ENCODE measurements at places on chromosomes 12 and 14. TPM values are rescaled to one million over a fixed set of nuclear protein-coding genes. Genes with fewer than 3 reads are reported as not detected.

The CDH24 gene
- total RNA-seq, result 9.2 TPM

The PEX5 gene
- total RNA-seq, result 25.8 TPM

The OR4E2 gene
- not detected for total RNA-seq

The NYNRIN gene
- total RNA-seq, result 3.7 TPM

The COX14 gene
- total RNA-seq, result 69.1 TPM

The ACOT6 gene
- total RNA-seq, result not detected

The NDUFA9 gene
- 85.5 TPM for total RNA-seq

The CFAP54 gene
- total RNA-seq, result 0.40 TPM

The CLEC7A gene
- not detected for total RNA-seq

The FITM1 gene
- total RNA-seq, result 0.24 TPM

The LIN7A gene
- 16.4 TPM for total RNA-seq

The LMO3 gene
- 0.46 TPM for total RNA-seq

The MYO1H gene
- not detected for total RNA-seq

- DNase-seq, result no peak
These were observed 23.8 kb downstream of the CFAP251 start for GRCh38 chr12:121942145-121942718.

- DNase-seq, result no peak
These were observed 4.7 kb downstream of the ANHX start for GRCh38 chr12:133231001-133231400.

- DNase-seq, result peak; percentile 23
These were observed 19.6 kb downstream of the ACVR1B start for GRCh38 chr12:51970904-51971646.

DNA sequence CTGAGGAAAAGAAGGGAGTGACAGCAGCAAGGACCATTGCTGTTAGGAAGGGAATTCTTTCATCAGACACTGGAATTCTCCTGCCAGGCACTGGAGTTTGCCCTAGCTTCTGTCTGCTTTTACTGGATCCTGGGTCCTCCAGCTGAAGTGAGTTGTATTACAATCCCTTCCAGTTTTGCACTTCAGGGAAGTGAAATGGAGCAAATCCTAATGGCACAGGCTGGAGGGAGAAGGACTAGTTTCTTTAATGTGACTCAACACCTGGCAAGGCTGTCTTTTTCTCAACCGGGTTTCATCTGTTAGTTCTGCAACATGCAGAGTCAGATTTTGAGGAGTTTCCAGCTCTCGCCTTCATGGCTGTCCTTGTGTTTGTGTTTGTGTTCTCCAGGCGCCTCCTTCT is 45.8 kb downstream of the ETV6 start:
- DNase-seq, result no peak

- DNase-seq, result no peak
These were observed 1674.7 kb upstream of the SEL1L start for GRCh38 chr14:83208341-83208740.

DNA sequence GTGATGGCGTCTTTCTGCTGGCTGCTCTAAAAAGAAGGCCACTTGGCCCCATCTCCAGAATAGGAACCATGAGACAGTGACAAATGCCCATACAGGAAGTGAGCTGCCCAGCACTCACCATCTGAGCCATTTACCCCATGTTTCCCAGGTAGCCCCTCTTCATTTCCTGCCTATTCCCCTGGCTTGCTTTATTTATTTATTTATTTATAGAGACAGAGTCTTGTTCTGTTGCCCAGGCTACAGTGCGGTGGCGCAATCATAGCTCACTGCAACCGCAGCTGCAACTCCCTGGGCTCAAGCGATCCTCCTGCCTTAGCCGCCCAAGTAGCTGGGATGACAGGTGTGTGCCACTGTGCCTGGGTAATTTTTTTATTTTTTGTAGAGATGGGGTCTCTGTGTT is 71.2 kb downstream of the RIN3 start:
- no peak for DNase-seq

- no peak for DNase-seq
These were observed 161.3 kb upstream of the PTPRQ start for GRCh38 chr12:80282761-80283160.

- DNase-seq, result no peak
These were observed 496.2 kb downstream of the EGLN3 start for GRCh38 chr14:33454707-33455106.

GRCh38 chr12:111166779-111167540 is 201.9 kb downstream of the PHETA1 start:
- DNase-seq, result no peak

DNA sequence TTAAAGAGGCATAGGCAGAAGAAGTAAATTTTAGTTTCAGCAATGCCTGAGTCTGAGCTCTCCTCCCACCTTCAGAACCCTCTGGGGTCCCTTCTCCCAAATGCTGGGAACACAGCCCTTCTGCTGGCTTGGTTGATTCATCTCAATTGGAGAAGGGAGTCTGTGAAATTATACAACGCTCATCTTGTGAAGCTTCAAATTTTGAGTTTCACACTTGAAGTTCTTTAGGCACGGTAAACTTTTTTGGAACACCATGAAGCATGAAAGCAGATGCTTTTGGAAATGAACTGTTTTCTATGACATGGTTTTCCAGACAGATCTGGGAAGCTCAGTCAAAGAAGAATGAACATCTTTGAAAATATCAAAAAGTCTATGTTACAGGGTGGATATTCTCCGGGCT is 69.9 kb downstream of the TBK1 start:
- DNase-seq, result no peak

GRCh38 chr12:129067491-129067890 is 214.2 kb downstream of the GLT1D1 start:
- DNase-seq, result no peak

- no peak for DNase-seq
These were observed 18.1 kb downstream of the BEGAIN start for GRCh38 chr14:100568998-100569733.

GRCh38 chr12:94205822-94206221 is 57.4 kb downstream of the PLXNC1 start:
- no peak for DNase-seq

DNA sequence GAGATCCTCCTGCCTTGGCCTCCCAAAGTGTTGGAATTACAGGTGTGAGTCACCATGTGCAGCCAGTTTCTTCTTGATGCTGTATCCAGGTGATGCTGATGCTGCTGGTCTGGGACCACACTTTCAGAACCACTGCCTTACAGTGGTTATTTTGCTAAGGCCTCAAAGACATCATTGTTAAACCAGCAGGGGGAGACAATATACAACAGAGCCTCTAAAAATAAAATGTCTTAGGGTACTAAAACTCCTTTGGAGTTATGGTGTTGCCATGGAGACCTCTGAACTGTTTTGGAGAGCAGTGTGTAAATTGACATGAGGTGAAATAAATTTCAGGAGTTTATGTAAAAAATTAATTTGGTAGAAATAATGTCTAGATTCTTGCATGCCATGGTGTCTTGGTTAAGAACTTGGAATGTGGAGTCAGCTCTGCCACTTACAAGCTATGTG is 1.1 kb upstream of the ARG2 start:
- DNase-seq, result peak; percentile 84

- no peak for DNase-seq
These were observed 4.6 kb downstream of the SMARCD1 start for GRCh38 chr12:50089730-50090129.

DNA sequence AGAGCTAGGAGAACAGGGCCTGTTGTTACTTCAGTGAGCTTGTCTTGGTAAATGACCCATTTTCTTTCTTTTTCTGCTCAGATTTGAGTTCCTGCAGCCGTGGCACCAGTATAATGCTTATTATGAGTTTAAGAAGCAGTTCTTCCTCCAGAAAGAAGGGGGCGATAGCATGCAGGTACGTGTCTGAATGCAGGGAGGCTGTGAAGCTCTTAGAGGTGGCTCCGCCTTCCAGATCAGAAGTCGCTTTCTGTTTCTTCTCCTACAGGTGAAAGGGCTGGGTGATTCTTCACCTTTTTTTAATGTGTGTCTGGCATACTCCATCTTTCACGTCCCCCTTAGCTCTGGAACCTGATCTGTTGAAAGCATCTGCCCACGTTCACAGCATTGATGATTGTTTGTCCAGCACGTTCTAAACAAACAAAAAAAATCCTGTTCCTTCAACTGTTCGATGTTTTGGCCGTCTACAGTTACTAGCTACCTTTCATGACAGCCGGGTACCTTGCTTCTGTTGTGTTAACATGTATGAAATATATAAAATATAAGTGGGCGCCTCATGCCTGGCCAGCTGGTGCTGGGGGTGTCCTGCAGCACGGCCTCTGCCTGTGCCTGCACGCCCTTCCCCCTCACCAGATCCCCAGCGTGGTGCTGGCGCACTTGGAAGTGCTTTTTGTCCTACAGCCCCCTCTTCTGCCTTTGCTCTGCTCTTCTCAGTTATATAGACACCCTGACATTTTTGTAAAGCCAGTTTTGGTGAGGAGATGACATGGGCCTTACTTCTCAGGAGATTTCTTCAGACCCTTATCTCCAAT is 44.6 kb downstream of the SFSWAP start:
- no peak for DNase-seq

- DNase-seq, result no peak
These were observed 28.5 kb downstream of the CPM start for GRCh38 chr12:68904351-68904962.

DNA sequence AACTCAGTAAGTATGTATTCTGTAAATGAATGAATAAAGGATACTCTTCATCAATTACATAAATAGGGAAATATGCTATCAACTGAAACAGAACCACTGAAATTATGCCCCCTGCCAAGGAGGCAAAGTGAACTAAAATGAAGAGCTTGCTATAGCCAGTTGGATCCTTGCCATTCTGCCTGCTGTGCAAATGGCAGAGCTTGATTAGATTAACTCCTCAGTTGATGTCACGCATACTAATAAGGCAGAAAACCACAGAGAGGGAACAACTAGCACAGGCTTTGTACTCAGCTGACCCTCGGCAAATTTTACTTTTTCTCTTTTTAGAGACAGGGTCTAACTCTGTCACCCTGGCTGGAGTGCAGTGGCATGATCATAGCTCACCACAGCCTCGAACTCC is 36.7 kb upstream of the FERMT2 start:
- no peak for DNase-seq

GRCh38 chr12:118061873-118062843 is 1.2 kb upstream of the WSB2 start:
- peak; percentile 55 for DNase-seq

DNA sequence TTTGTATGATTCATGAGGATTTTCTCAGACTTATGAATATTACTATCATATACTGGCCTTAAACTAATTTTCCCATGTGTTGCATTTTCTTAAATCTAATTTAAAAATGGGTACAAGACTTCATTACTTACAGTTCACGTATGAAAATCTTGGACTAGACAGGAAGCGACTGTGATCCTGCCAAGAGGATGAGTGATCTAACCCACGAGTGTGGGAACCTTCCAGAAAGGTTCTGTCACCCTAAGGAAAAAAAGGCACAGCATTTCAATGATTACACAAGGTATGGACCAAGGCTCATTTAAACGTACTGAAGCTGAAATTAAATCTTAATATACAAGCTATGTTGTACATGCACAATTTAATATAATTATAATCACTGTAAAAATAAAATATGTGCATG is 293.5 kb upstream of the DIO2 start:
- no peak for DNase-seq

DNA sequence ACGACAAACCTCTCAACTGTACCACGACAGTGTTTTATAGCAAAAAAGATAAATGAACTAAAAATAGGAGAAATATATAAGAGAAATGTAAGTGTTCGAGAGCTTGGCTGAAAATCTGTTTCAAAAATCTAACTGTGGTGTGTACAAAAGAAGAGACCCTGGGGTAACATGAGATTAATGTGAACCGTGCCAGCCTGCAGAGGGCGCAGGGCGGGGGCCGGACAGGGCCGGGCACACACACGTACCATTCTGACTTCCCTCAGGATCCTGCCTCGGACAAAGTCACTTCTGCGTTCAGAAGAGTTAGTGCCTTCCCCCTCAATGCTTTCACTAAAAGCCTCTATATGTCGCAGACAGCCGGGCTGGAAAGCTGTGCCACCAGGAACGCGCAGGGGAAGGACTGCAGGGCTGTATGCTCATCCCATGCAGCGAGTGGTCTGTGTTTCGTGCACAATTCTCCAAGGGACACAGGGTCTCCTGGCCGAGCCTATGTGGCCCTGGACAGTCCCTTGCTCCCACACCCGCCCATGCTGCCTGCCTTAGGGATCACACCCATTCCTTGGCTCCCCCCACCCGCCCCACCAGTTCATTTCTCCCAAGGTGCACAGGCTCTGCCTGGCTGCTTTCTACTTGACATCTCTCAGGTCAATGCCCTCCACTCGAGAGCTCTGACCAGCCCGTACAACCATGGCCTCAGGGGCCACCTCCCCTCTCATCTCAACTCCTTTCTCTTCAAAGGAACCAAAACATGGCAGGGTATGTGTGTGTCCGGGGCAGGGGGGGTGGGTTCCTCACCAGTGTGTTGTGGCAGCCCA is 8.5 kb downstream of the CDCA4 start:
- DNase-seq, result no peak

DNA sequence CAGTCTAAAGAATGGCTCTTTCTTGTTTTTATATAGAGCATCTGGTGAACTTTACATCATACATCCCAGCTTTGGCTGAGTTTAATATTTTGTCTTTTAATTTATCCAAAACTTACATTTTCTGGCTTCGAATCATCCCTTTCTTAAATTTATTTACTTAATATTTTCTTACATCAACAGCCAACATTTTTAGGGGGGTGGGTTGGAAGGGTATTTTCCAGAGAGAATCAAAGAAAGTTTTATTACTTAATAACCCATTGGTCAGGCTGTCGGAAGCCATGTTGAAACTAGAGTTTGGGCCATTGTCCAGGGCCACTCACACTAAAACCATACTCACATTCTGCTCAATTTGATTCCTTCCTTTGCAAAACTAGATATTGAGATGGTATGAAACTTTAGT is 220.2 kb downstream of the AEBP2 start:
- DNase-seq, result no peak

DNA sequence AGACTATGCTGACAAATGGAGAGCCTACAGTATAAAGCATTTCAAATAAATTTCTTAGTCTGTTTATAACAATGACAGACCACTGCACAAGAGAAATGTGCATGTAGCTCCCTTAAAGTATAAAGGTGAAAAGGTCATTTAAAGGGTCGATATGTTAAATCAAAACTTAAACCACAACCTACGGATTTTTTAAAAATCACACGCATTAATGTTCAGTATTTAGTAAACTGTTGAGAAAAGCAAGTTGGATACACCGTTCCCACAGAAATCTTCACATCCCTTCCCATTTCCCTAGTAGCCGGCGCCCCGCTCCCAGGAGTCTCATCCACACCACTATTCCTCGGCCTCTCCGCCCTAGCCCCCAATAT is 614 bp downstream of the FKBP3 start:
- no peak for DNase-seq

DNA sequence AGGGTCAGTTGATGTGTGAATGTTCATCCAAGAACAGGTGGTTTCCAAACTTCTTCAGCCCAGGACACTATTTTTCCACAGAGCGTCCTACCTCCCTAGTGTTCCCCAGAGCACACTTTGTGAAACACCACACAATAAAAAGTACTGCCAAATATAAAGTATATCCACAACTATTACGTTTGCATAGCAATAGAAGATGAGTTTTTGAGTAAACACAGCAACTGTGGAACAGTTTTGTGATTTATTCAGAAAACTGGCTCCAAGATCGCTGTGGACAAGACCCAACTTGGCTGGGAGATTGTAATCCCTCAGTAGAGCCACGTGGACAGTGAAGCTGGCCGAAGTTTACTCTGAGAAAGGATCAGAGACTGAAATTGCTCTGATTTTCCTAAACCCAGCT is 14.5 kb upstream of the MAP1LC3B2 start:
- no peak for DNase-seq
